ENCODE measurements at places on chromosomes 11 and 22. TPM values are rescaled to one million over a fixed set of nuclear protein-coding genes. Genes with fewer than 3 reads are reported as not detected.

DNA sequence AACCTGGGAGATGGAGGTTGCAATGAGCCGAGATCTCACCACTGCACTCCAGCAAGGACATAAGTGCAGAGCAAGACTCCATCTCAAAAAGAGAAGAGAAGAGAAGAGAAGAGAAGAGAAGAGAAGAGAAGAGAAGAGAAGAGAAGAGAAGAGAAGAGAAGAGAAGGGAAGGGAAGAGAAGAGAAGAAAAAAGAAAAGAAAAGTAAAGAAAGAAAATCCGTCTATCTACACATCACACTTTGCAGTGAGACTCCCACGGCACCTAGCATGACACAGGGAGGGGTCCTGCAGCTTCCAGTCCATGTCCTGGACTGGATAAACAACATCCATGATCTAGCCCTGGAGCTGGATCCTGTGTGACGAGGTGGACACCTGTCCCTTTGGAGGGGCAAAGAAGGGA lies 4.0 kb upstream of the PPARA start:
- no peaks in the 10 kb centered on the region for H3K27me3 ChIP-seq
- peak overlapping the region; percentile 90 for H3K27ac ChIP-seq
- no peak overlapping the region for H3K4me3 ChIP-seq
- no peak for DNase-seq

GRCh38 chr11:93221539-93221938 lies 23.7 kb upstream of the SLC36A4 start:
- no peaks in the 10 kb centered on the region for H3K27me3 ChIP-seq
- no peak for DNase-seq
- H3K4me3 ChIP-seq = no peak overlapping the region
- H3K27ac ChIP-seq = no peak overlapping the region
- H3K4me1 ChIP-seq = no peaks in the 10 kb centered on the region

- no peak overlapping the region for H3K4me3 ChIP-seq
- no peaks in the 10 kb centered on the region for H3K36me3 ChIP-seq
- no peaks in the 10 kb centered on the region for H3K27me3 ChIP-seq
- DNase-seq = peak; percentile 74
- H3K27ac ChIP-seq = peak overlapping the region; percentile 85
- H3K4me1 ChIP-seq = no peaks in the 10 kb centered on the region
Observed at GRCh38 chr22:46546466-46547178, 9.2 kb upstream of the CELSR1 start.

DNA sequence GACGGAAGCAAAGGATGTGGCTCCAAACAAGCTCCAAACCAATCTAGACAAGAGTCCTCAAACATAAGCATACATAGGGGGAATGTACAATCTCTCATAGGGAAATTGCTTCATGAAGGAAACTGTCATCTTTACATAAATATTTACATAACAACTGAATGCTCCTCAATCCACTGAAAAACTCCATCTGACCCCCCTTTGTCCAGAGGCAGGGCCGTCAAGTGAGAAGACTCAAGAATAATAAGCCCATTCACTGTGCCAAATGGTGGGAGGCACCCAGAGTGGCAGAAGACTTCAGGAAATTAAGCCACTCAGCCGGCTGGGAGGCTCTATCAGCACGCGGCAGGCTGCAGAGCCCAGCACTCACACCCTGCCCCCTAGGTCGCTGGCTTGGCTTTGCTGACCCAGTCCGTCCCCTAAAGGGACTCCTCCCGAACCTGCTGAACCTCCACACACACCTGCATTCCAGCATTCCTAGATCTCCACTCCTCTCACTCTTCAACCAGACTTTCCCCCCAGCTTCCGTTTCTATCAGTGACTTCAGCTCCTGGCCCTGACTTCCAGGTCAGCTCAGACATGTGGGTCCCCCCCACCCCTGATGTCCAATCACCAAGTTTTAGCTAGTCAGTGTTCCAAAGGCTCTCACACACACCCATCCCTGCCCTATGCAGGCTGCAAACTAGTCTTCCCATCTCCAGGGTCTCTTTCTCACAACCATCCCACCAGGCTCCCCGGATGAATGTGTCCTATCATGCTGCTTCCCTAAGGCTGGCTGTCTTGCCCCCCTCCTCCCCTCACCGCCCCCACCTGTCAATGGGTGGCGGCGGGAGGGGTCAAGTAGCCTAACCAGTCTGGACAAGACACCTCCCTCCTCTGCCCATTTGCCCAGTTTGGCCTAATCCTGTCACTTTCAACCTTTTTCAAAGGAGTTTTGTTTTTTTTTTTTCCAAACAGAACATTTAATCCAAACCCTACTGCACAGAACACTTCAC lies 11.3 kb downstream of the VPS37C start:
- DNase-seq = no peak
- H3K36me3 ChIP-seq = no peaks in the 10 kb centered on the region
- H3K4me3 ChIP-seq = no peak overlapping the region
- no peak overlapping the region for H3K27ac ChIP-seq
- H3K27me3 ChIP-seq = no peaks in the 10 kb centered on the region

DNA sequence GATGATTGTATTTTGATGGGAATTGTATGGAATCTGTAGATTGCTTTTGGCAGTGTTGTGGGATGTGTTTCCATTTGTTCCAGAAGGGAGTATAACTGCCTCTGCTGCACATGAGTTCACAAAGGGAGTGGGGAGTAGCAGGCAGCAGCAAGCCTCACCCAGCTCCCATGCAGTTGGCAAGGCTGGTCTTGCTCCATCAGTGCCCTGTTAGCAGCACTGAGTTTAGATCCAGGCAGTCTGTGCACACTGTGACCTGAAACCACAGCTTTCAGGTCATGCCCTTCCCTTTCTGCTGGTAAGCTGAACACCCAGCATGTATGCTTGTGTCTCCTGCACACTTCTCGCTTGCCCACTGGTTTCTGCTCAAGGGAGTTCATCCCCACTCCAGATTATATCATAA lies 3.7 kb upstream of the NUCB2 start:
- DNase-seq = no peak
- no peak overlapping the region for H3K4me3 ChIP-seq
- no peaks in the 10 kb centered on the region for H3K27me3 ChIP-seq
- no peak overlapping the region for H3K27ac ChIP-seq
- no peaks in the 10 kb centered on the region for H3K4me1 ChIP-seq

DNA sequence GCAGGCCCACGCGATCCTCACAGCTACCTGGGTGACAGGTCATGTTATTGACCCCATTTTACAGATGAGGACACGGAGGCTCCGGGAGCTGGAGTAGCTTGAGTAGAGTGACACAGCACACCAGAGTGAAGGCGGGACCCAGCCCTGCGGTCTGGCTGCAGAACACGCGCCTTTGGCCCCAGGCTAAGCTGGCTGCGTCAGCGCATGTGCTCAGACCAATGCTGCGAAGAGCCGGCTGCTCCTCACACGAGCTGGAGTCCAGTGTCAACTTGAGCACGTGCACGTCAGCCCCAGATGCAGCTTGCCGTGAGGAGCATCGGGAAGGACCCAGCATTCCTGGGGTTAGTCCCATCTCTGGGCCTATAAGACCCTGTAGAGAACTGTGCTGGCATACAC lies 49.9 kb downstream of the SCUBE1 start:
- DNase-seq = no peak
- peaks cover 8% of the 10 kb centered on the region for H3K4me1 ChIP-seq
- no peaks in the 10 kb centered on the region for H3K27me3 ChIP-seq
- H3K4me3 ChIP-seq = no peak overlapping the region
- H3K36me3 ChIP-seq = no peaks in the 10 kb centered on the region

GRCh38 chr22:45760682-45761081 lies 89.0 kb downstream of the ATXN10 start:
- no peak overlapping the region for H3K27ac ChIP-seq
- H3K4me3 ChIP-seq = no peak overlapping the region
- no peaks in the 10 kb centered on the region for H3K27me3 ChIP-seq
- peaks cover 3% of the 10 kb centered on the region for H3K36me3 ChIP-seq
- no peaks in the 10 kb centered on the region for H3K4me1 ChIP-seq
- DNase-seq = no peak

- no peaks in the 10 kb centered on the region for H3K4me1 ChIP-seq
- no peak overlapping the region for H3K4me3 ChIP-seq
- no peaks in the 10 kb centered on the region for H3K36me3 ChIP-seq
Observed at GRCh38 chr11:58641803-58642581, 19.5 kb downstream of the CNTF start.

DNA sequence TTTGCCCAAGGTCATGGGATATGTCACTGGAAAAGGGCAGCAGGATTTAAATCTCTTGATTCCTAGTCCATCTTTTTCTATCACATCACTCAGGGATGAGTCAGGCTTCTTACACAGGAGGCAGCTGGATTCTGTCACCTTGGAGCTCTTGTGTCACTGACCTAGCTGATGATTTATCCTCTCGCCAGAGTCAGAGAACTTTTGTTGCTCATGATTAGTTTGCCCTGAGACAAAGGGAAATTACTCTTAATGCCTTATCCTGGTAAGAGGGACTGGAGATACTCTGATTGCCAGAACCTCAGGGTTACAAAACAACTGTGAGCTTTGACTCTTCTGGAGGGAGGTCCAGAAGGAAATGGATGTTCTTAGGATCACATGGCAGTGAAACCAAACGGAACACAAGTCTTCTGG lies 10.1 kb downstream of the COA4 start:
- peaks cover 9% of the 10 kb centered on the region for H3K36me3 ChIP-seq
- DNase-seq = no peak
- H3K27me3 ChIP-seq = no peaks in the 10 kb centered on the region

DNA sequence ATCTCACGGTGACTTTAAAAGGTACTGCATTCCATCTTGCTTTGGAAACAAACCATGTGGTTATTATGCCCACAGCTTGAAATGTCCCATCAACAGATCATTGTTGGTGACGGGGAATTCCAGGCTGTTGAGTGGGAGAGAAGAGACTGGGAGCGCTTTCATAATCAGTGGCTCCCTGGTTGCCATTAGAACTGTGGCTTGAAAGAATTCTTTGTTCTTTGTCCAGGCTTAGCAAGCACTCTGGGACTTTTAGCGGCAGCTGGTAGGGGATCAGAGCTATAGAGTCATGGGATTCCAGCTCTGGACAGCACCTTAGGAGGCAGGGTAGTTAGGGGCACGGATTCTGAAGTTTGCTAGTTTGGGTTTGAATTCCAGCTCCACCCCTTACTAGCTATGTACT lies 22.0 kb downstream of the MMP20 start:
- H3K27me3 ChIP-seq = no peaks in the 10 kb centered on the region
- no peak overlapping the region for H3K27ac ChIP-seq
- H3K36me3 ChIP-seq = no peaks in the 10 kb centered on the region
- no peaks in the 10 kb centered on the region for H3K4me1 ChIP-seq
- no peak for DNase-seq

- H3K4me1 ChIP-seq = no peaks in the 10 kb centered on the region
- no peaks in the 10 kb centered on the region for H3K27me3 ChIP-seq
- H3K27ac ChIP-seq = no peak overlapping the region
Observed at GRCh38 chr22:28283068-28283654, 364.1 kb upstream of the PITPNB start.

GRCh38 chr11:122305426-122306320 lies 189.7 kb upstream of the BLID start:
- no peaks in the 10 kb centered on the region for H3K36me3 ChIP-seq
- no peak overlapping the region for H3K4me3 ChIP-seq
- no peaks in the 10 kb centered on the region for H3K4me1 ChIP-seq

DNA sequence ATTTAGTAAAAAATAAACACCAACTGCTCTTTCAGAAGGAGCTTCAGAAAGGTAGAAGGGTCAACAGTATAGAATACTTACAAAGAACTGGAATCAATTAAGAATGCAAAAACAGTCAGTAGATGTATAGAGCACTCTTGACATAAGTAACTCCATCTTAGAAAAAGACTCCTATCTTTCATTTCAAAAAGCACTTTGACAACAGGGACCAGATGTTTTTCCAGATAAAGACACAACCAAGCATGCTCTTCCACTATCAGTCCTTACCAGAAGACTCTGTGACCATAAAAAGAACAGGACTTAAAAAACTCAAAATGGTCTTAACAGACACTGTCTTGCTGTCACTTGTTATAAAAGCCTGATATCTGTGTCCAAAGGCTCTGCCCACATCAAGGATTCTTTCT lies 5.2 kb downstream of the SLC25A17 start:
- no peak for DNase-seq
- H3K27ac ChIP-seq = no peak overlapping the region
- no peaks in the 10 kb centered on the region for H3K4me1 ChIP-seq
- peaks cover 1% of the 10 kb centered on the region for H3K36me3 ChIP-seq
- H3K4me3 ChIP-seq = no peak overlapping the region

GRCh38 chr11:34706709-34707461 lies 86.0 kb downstream of the EHF start:
- H3K27ac ChIP-seq = no peak overlapping the region
- no peaks in the 10 kb centered on the region for H3K27me3 ChIP-seq

DNA sequence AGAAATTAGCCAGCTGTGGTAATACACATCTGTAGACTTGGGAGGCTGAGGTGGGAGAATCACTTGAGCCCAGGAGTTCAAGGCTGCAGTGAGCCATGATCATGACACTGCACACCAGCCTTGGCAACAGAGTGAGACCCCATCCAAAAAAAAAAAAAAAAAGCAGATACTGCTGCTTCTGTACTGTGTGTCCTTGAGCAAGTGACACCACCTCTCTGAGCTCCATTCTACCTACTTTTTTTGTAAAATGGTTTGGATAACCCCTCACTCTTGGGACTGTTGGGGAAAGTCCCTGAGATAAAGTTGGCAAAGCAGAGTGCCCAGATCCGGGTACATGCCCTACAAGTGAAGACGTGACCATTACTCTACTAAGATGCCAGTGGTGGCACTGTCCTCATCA lies 2.7 kb downstream of the SEC14L3 start:
- H3K4me1 ChIP-seq = peaks cover 11% of the 10 kb centered on the region
- no peaks in the 10 kb centered on the region for H3K36me3 ChIP-seq
- H3K27me3 ChIP-seq = no peaks in the 10 kb centered on the region
- H3K27ac ChIP-seq = no peak overlapping the region
- DNase-seq = no peak

Gene CEND1
- not detected for total RNA-seq

Gene ROBO4
- total RNA-seq = 3.6 TPM

Gene MISFA
- total RNA-seq = 2.2 TPM

Gene ZFTA
- 6.0 TPM for total RNA-seq

Gene PIWIL4
- 0.53 TPM for total RNA-seq

Gene OR4A16
- total RNA-seq = not detected

Gene PRR5L
- 2.3 TPM for total RNA-seq

Gene MIOX
- not detected for total RNA-seq

Gene OR51E1
- not detected for total RNA-seq
